8988T (cell line): ENCODE measurements at places on chromosomes 3 and 15.

- DNase-seq, result no peak
Observed at GRCh38 chr3:119809249-119810017, 27.5 kb downstream of the NR1I2 start.

- DNase-seq, result no peak
Observed at GRCh38 chr3:62589078-62589477, 215.7 kb upstream of the FEZF2 start.

- DNase-seq, result no peak
Observed at GRCh38 chr15:90367576-90367975, 15.5 kb downstream of the ZNF774 start.

- no peak for DNase-seq
Observed at GRCh38 chr3:126197854-126198584, 17.6 kb upstream of the ALDH1L1 start.

DNA sequence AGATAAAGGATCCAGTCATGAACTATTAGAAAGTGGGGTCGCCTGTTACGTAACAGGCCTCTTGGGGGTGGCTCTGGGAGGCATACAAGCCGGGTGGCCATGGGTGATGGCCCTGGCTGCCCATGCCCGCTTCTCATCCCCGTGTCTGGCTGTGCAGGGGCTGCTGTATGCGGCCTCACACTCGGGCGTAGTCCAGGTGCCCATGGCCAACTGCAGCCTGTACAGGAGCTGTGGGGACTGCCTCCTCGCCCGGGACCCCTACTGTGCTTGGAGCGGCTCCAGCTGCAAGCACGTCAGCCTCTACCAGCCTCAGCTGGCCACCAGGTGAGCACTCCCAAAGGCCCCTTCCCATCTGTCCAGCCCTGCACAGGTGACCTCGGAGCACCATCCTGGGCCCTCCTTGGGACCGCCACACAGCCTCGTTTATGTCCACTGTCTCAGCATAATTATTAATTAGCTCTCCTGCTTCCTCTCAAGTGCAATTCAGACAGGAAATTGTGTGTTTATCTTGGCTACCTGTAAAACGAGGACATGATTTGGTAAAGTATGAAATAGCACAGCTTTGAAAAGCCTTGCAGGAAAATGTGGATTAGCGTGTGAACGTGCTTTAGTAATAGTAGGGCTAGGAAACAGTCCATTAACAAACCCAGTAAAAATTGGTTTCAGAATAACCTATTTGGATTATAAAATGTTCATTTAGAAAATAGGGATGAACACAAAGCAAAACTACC lies 8.1 kb downstream of the CIB1 start:
- DNase-seq, result no peak

GRCh38 chr15:70494852-70495571 lies 268.3 kb downstream of the UACA start:
- no peak for DNase-seq

GRCh38 chr15:56933410-56933809 lies 15.0 kb downstream of the TCF12 start:
- DNase-seq, result no peak

- DNase-seq, result no peak
Observed at GRCh38 chr3:177322881-177323280, 125.6 kb upstream of the TBL1XR1 start.

GRCh38 chr15:55526559-55527036 lies 18.6 kb upstream of the DNAAF4 start:
- no peak for DNase-seq

GRCh38 chr15:45795440-45796069 lies 160.7 kb downstream of the SQOR start:
- no peak for DNase-seq

DNA sequence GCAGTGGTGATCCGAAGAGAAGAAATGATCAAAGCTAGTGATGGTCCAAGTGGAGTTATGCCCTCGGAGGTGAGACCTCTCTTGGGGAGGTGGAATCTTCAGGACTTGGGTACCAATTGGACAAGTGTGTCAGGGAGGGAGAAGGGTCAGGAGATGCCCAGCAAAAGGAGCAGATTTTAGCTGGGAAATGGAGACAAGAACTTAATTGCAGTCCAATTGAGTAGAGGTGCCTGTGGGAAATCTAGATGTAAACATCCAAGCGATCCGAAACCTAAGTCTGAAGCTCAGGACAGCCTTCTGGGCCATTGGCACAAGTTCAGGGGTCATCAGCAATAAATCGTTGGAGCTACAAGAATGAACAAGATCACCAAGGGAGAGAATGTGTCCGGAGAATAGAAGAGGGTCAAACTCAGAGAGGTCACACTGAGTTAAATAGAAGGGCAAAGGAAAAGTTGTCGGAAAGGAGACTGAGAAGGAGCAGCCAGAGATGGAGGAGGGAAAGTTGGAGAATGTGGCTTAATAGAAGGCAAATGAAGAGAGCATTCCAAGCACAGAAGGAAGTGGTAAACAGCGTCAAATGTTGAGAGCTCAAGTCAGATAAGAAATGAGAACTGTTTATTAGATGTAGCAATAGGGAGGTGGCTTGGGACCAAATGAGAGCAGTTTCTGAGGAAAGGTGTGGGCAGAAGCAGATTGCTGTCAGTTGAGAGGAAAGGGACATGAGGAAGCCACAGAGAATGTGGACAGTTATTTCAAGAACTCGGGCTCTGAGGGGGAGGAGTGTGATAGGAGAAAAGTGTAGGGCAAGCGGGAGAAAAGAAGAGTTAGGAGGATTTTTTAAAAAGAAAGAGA lies 64.2 kb upstream of the FNDC3B start:
- DNase-seq, result no peak

DNA sequence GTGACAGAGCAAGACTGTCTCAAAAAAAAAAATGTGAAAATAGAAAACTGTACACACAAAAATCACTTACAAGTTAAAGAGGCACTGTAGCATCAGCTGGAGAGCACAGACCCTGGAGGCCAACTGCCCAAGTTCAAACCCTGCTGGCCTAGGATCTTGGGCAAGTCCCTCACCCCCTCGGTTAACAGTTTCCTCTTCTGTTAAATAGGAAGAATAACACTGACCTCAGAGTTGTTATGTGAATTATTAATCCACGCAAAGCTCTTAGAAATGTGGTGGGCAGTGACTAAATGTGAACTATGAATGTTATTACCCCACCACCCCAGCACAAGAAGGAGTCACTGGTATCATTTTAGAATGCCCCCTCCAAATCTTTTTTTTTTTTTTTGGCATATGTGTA lies 11.2 kb downstream of the CIB1 start:
- no peak for DNase-seq

DNA sequence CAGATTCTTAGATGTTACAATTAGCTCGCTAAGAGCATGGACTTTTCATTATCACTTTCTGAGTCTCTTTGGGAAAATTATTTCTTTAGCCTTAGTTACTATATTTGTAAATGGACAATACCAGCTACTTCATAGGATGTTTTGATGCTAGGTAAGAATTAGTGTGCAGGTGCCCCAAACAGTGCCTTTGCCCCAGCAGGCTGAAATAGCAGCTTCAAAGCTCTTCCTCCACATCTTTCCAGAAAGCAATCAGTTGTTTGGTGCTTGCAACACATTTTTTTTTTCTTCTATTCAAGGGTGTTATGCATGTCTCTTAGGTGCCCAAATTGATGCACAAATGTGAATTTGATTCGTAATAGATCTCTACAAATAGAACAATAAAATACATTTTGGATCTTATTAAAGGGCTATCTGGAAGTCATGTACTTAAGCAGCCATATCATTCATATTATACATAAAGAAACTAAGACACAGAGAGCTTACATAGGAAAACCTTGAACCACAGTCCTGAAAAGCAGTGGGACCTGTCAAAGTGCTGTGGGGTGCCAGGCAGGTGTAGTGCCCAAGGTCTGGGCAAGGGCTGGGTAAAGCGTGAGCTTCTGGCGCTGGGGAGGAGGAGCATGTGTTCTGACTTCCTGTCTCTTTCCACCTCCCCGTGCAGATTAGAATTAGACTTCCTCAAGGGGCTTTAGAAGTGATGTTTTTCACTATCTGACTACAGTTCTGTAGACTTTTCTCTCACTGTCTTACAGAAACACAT lies 62.9 kb downstream of the FNDC3B start:
- DNase-seq, result no peak

GRCh38 chr3:128217702-128218547 lies 64.6 kb downstream of the EEFSEC start:
- no peak for DNase-seq

GRCh38 chr15:63990454-63990853 lies 55.8 kb downstream of the DAPK2 start:
- DNase-seq, result no peak

- DNase-seq, result no peak
Observed at GRCh38 chr3:190618330-190619030, 104.6 kb downstream of the IL1RAP start.

DNA sequence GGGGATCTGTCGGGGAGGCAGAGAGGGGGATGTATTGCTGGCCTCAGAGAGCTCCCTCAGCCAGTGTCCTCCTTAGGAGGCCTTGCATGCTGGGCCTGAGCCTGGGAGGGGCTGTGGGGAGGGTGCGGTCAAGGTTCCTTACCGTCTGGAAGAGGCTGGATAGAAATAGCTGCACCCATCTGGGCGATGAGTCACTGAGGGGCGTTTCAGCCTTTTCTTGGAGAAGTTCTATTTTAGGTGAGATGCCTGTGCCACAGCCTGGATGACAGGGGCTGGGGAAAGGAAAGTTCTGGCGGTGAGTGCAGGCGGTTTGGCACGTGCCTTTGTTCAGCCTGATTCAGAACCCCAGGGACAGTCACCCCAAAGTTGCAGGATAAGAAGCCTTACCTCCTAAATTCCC lies 35.7 kb upstream of the APEH start:
- no peak for DNase-seq

DNA sequence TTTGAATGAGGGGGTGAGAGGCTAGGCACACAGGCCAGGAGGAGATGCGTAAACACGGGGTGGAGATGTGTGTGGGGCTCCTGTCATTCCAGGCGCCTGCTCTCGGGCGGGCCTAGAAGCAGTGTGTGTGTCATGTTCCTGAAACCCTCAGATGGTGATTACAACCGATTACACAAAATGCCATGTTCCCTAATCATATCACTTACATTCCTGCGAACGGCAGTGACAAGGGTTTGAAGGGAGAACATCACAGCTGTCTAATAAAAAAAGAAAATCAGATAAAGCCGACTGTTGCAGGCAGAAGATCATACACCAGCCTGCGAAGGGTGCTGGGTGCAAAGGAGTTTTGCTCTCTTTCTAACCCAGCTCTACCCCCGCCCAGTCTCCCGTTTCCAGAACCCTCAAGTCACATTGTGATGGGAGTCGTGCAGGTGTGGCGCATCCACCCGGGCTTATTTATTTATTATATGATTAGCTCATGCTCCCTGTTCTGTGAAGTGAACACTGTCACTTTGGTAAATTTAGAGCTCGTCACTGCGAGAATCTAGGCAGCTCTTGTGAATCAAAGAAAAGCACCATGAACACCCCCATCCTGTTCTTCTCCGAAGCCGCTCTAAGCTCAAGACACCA lies 140.3 kb downstream of the NR2F2 start:
- DNase-seq, result no peak

DNA sequence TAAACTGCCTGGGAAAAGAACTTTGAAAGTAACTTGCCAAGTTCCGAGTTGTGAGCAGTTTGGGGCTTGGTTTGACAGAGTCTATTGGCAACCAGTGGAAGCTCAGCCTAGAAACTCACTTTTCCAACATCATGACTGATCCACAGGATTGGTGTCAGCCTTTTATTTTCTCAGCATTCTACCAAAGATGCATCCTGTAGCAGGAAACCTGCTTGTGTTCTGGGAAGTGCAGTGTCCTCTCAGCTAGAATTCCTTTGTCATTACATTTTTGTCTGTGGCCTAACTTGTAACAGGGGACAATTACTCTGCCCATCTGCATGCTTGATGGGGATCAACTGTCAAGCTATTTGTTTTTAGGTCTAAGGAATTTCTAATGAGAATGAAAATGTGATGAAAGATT lies 116.7 kb upstream of the LMOD3 start:
- DNase-seq, result no peak

DNA sequence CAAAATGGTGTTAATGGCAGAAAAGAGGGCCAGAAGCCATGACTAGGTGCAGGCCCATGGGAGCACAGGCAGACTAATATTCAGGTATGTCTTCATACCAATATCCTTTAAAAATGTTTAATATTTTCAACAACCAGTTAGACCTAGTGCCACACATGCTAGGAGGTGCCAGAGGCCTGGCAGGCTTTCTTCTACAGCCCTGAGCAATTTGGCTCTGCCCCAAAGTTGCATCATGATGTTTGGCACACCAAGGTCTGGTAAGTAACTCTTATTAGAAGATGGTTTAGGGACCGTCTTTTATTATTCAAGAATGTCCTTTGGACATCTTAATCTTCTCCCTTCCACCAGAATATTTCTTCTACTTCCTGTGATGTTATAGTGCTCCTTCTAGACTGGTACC lies 34.8 kb downstream of the MITF start:
- DNase-seq, result no peak

- no peak for DNase-seq
Observed at GRCh38 chr3:196336319-196337145, 1.7 kb downstream of the TM4SF19 start.

GRCh38 chr3:197874064-197874463 lies 75.9 kb upstream of the RPL35A start:
- DNase-seq, result no peak

DNA sequence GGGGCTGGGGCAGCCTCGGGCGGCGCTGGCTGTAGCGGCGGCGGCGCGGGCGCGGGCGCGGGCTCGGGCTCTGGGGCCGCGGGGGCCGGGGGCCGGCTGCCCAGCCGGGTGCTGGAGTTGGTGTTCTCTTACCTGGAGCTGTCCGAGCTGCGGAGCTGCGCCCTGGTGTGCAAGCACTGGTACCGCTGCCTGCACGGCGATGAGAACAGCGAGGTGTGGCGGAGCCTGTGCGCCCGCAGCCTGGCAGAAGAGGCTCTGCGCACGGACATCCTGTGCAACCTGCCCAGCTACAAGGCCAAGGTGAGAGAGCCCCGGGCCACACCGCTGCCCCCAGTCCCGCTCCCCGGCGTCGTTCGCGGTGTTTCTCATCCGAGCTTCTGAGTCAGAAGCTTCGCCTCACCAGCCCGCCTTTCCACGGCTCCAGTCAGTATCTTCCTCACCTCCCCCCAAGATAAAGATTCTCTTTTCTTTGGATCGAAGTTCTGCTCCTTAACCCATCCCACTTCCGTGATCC lies 600 bp downstream of the FBXO45 start:
- DNase-seq, result peak; percentile 60

- no peak for DNase-seq
Observed at GRCh38 chr3:170692720-170693119, 106.8 kb upstream of the SLC7A14 start.

DNA sequence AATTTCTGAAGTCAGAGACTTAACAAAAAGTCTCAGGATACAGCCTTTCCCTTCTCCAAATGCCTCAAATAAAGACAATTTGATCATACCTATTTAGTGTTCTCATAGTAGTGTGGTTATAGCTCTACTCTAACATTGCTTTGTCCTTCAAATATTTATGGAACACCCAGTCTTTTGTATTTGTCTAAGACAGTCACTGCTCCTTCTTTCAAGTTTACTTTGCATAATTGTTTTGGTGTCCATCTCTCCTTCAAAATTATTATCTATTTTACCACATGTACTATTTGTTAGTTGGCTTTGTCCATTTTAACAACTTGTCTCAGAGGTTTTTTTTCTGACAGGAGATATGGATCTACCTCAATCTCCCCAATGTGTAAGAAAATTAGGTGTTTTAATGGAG lies 118.8 kb downstream of the UNC13C start:
- no peak for DNase-seq

- no peak for DNase-seq
Observed at GRCh38 chr3:33153782-33154181, 40.0 kb downstream of the CRTAP start.

- no peak for DNase-seq
Observed at GRCh38 chr3:186901135-186901734, 29.1 kb upstream of the ST6GAL1 start.

- no peak for DNase-seq
Observed at GRCh38 chr3:11379824-11380701, 107.9 kb downstream of the ATG7 start.

GRCh38 chr3:31699309-31699953 lies 166.7 kb downstream of the STT3B start:
- no peak for DNase-seq
